Left lobe of liver (tissue), 2 donors: ENCODE measurements at places on chromosomes 1 and 21.

DNA sequence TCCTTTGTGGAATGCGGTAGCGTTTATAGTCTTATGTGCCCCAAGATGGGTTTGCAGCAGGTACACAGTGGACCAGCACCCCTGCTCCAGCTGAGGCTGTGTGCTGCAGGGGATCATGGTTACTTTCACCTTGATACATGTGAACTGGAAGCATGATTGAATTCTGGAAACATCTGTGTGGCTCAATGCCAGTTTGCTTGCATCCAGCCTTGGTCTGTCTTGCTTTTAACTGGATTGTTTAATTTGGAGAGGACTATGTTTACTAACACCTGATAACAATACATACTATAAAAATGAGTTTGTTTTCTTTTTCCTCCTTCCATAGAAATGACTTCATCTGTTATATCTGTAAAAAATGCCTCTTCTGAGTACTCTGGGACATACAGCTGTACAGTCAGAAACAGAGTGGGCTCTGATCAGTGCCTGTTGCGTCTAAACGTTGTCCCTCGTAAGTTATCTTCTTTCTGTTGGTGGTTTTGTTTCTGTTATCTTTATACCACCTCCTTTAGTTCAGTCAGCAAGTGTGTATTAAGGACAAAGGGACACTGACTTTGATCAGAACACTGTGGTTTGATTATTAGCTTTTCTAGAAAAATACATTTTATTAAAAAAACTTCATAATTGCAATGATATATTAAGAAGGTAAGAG, 47.7 kb downstream of the CXADR start:
- DNase-seq = no peak

- no peak for DNase-seq
Measured at GRCh38 chr21:22536509-22536908, 1538.3 kb downstream of the NCAM2 start.

- no peak for DNase-seq
Measured at GRCh38 chr1:170734412-170735175, 70.7 kb downstream of the PRRX1 start.

GRCh38 chr1:234096161-234096770, 191.8 kb downstream of the SLC35F3 start:
- no peak for DNase-seq
